Stimulated activated CD4-positive, alpha-beta T cell treated with anti-CD3 and anti-CD28 coated beads, Interleukin-4, amount 100 ng/mL, for 4 hours (primary cell): ENCODE measurements at places on chromosomes 1 and 21.

- no peak for DNase-seq
Measured at GRCh38 chr1:215603319-215603718, 36.2 kb downstream of the KCTD3 start.

DNA sequence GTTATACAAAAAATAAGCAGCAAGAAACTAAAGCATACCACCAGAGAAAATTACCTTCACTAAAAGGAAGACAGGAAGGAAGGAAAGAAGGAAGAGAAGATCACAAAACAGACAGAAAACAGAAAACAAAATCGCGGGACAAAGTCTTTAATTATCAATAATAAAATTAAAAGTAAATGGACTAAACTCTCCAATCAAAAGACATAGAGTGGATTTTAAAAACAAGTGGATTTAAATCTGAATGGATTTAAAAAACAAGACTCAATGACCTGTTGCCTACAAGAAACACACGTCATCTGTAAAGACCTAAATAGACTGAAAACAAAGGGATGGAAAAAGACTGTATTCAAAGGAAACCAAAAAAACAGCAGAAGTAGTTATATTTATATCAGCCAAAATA, 75.7 kb upstream of the MAGI3 start:
- DNase-seq, result no peak

DNA sequence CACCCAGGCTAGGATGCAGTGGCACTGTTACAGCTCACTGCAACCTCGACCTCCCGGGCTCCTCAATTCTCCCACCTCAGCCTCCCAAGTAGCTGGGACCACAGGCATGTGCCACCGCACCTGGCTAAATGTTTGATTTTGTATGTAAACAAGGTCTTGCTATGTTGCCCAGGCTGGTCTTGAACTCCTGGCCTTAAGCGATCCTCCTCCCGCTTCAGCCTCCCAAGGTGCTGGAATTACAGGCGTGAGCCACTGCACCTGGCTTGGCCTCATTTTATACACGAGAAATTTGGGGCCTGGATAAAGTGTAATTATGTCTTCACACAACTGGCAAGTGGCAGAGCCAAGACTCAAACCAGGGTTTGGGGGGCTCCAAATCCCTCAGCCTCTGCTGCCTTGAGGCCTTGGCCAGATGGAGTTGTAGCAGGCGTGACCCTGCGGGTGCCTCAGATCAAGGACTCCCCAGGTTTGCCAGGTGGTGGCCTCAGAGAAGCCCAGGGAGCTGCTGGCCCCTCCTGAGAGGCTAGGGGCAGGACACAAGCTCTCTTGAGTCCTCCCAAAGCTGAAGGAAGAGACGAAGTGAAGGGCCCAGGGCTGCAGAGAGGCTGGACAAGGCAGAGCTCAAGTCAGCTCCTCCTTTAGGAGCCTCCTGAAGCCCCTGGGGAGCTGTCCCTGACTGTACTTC, 61.7 kb downstream of the MDM4 start:
- DNase-seq, result no peak

- DNase-seq, result no peak
Measured at GRCh38 chr1:1285102-1285571, 4.9 kb downstream of the SCNN1D start.

DNA sequence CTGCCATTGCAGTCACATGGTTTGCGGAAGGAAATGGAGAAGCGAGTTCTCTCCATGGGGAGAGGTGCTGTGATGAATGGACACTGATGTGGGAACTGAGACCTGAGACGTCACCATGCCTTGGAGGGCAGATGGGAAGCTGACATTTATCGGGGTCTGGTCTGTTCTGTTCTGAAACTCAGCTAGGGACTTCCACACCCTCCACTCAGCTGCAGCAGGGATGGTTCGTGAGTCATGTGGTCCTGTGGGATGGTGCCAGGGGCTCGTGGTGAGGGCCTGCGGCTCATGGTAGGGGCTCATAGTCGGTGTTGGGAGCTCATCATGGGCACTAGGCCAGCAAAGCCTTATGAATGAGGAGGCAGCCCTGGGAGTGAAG, 6.1 kb downstream of the GPR137B start:
- DNase-seq, result no peak

GRCh38 chr1:222104694-222105392, 363.0 kb upstream of the DUSP10 start:
- no peak for DNase-seq

DNA sequence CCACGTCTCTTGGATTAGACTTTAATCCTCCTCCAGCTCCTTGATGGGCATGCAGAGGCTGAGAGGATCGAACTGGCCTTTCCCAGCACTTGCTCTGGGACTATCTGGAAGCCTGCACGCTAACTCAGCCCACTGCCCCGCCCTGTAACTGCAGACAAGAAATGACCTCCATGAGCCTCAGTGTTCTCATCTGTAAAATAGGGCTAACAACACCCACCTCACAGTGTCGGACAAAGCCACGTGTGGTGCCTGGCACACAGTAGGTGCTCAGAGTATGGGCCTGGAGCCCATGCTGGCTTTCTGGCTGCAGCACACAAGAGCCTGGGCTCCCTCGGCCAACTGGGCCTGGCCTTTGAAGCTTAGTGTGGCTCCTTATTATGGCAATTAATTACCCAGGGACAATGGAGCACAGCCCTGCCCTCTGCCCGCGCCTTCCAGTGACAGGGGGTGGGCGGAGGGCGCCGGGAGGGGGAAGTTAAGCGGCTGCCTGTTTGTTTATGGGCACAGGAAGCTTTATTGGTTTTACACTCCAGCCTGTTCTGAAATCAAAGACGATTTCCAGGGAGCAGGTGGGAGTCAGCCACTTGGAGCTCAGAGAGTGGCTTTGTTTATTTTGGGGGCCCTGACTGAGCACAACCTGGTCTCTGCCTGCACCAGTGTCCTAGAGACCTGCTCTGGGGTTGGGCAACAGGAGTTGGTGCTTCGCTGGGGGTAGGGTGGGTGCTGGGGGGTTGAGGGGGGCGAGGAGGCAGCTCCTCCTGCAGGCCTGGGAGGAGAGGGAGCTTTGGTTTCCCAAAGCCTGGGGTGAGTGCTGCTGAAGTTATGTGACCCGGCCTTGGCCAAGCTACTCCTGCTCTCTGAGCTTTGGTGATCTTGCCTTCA, 31.0 kb downstream of the PAX7 start:
- no peak for DNase-seq

DNA sequence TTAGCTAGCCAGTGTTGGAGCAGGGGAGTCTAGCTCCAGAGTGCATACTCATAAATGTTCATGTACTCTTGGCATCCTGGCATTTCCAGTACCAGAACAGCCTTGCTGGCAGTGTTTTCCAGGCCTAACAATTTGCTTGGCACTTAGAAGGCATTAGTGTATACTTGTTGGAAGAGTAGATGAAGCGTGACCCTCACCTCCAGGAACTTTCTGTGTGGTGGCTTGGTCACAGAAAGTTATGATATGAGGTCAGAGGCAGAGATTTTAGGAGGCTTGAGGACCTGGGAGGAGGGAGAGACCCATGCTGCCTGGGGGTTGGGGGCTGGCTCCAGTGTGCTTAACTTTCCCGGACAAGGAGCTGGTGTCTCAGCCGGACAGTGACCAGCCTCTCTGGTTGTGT, 52.7 kb upstream of the GCLM start:
- no peak for DNase-seq

DNA sequence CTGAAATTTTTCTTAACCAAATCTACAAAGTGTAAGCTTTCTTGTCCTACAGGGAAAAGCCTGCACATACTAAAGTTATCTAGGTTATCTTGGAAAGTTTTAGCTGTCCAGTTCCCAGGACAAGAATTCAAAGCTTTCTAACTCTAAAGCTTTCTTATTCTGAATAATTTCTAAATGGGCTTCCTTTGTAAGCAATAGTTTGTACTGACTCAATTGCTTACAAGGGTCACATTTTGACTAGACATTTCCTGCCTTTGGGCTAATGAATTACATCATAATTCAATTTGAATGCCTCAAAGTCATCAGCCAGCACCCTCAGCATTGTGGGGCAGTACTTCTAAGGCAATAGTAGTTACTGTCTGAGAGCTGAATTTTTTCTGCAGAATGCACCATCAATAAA, 223.0 kb downstream of the LTN1 start:
- no peak for DNase-seq

DNA sequence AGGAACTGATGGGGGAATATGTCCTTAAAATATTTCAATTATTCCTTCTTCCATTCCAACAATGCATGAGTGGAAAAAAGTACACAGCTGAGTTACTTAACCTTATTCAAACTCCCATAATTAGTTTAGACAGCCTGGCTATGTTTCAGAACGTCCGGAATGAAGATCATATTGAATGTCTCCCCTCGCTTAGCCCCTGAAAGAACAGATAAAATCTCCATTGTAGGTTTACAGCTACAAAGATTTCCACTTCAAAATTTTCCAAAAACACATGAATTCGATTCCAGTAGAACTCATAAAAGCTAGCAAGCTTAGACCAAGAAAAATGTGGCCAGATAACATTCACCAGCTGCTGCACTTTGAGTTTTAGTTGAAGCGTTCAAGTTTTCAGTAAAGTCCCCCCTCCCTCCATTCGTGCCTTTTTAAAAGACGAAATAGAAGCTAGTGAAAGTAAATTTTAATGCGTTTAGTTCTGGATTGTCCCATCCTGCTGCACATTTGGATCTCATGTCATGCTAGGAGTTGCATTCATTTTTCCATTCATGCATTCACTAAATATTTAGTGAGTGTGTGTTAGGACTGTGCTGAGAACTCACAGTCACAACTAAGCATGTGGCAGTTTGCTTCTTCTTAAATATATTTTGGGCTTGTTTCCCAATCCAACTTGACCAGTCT, 29.4 kb upstream of the SSX2IP start:
- DNase-seq, result no peak

DNA sequence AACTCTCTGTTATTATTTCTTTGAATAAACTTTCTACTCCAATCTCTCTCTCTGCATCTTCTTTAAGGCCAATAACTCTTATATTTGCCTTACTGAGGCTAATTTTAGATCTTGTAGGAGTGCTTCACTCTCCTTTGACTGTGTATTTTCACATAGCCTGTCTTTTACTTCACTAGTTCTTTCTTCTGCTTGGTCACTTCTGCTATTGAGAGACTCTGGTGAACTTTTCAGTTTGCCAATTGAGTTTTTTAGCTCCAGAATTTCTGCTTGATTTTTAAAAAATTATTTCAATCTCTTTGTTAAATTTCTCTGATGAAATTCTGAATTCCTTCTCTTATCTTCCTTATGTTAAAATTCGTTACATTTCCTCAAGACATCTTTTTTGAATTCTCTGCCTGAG, 18.2 kb downstream of the GPR88 start:
- no peak for DNase-seq

DNA sequence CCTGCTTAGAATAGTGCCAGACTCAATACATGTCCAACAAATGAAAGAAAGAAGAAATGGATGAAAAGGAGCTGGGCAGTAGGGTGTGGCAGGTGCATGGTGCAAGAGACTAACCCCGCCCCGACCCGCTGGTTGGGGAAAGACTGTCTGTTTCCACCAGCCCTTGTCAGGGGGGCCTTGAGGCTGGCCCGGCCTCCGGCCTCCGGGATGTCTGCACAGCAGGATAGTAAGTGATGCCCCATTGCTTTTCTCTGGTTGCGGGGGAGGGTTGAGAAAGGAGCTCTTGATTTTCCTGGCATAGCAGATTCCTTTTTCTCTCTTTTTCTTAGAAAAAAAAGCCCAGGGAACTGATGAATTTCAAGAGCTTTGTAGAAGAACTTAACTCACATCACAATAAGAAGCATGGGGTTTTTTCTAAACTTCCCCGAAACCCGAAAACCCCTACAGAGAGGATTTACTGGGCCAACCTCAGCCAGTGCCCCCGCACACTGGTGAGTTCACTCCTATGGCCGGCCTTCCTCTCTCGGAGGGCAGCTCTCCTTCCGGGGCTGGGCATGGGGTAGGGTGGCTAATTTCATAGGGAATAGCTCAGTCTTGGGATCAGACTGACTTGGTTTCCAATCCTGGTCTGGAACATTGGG, 12.5 kb upstream of the TTC22 start:
- DNase-seq, result no peak

GRCh38 chr21:41009398-41010100, 158.4 kb upstream of the BACE2 start:
- no peak for DNase-seq

DNA sequence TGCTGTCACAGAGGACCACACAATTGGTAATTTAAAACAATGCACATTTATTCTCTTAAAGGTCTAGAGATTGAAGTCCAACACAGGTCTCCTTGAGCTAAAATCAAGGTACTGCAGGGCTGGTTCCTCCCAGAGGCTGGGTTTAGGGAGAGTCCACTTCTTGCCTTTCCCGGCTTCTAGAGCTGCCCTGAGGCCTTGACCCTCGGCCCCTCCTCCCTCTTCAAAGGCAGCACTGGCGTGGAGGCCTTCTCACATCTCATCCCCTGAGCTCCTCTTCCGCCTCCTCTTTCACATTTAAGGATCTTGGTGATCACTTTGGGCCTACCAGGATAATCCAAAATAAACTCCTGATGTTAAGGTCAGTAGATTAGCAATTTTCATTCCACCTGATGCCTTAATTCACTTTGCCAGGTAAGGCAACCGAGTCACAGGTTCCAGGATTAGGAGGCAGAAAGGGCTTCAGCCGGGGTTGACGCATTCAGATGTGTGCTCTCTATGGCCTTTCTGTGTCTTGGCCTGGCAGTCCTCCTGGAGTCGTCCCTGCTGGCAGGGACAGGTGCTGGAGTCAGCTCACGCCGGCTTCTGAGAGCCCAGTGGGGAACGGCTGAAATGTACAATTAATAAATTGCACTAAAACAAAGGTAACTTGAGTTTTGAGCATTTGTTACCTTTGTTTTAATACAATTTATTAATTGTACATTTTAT, 61.2 kb upstream of the ABCG1 start:
- no peak for DNase-seq

DNA sequence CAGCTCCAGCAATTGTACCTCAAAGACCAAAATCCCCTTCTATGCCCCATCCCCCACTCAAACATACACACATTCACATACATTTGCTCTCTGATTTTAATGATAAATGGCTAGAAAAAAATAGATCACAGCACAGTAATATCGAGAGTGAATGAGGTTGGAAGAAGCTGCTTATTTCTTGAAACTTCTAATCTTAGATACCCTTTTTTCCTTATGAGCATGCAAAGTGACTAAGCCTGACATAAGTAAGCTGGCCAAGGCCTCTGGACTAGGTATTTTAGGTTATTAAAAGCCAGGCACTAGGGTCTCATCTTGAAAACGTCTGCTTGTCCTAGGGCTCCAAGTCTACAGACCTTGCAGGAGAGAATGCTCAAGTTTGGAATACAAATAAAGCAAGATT, 133.6 kb downstream of the TGFBR3 start:
- no peak for DNase-seq
